ENCODE measurements at places on chromosomes 11 and 22. TPM values are rescaled to one million over a fixed set of nuclear protein-coding genes. Genes with fewer than 3 reads are reported as not detected.

The PKDREJ gene
- not detected for total RNA-seq

The MMP11 gene
- total RNA-seq, result 1.6 TPM

The DLG2 gene
- total RNA-seq, result 2.7 TPM

The MYOD1 gene
- total RNA-seq, result not detected

The TRAF6 gene
- 22.0 TPM for total RNA-seq

The MRGPRF gene
- not detected for total RNA-seq

The PSMC3 gene
- 53.9 TPM for total RNA-seq

The C11orf87 gene
- not detected for total RNA-seq

The CASP5 gene
- not detected for total RNA-seq

The ZNF280B gene
- total RNA-seq, result 2.7 TPM

The TRPC6 gene
- not detected for total RNA-seq

The ESAM gene
- 1.5 TPM for total RNA-seq

The RPUSD4 gene
- 41.2 TPM for total RNA-seq

The UPK3A gene
- not detected for total RNA-seq

The LDHAL6A gene
- total RNA-seq, result 0.42 TPM

The PPFIBP2 gene
- total RNA-seq, result 22.0 TPM

The TRIOBP gene
- 25.8 TPM for total RNA-seq

The C11orf52 gene
- total RNA-seq, result not detected

The SLC37A2 gene
- 4.8 TPM for total RNA-seq

The PRG2 gene
- not detected for total RNA-seq

The SYT9 gene
- not detected for total RNA-seq

The CCDC188 gene
- total RNA-seq, result not detected

The TNNI2 gene
- total RNA-seq, result not detected

The ART1 gene
- total RNA-seq, result not detected

The OSBPL5 gene
- 5.2 TPM for total RNA-seq

The OR1S2 gene
- total RNA-seq, result not detected

The C11orf97 gene
- not detected for total RNA-seq

All from CD4-positive, alpha-beta memory T cell (primary cell).